ENCODE measurements at places on chromosomes 13 and 19. TPM values are rescaled to one million over a fixed set of nuclear protein-coding genes. Genes with fewer than 3 reads are reported as not detected.

Gene CLC
- polyA plus RNA-seq: not detected

Gene CGB8
- polyA plus RNA-seq: not detected

Gene SLC10A2
- polyA plus RNA-seq: not detected

Gene ZNF576
- 13.6 TPM for polyA plus RNA-seq

Gene ZNF761
- polyA plus RNA-seq: 12.0 TPM

Gene PLIN4
- 0.04 TPM for polyA plus RNA-seq

Gene PHLDB3
- 2.2 TPM for polyA plus RNA-seq

Gene LPAR2
- polyA plus RNA-seq: 7.4 TPM

Gene RYR1
- polyA plus RNA-seq: not detected

Gene FUT3
- polyA plus RNA-seq: not detected

Gene DMAC2
- 58.2 TPM for polyA plus RNA-seq

Gene S1PR4
- polyA plus RNA-seq: 307 TPM

Gene SIGLEC5
- polyA plus RNA-seq: not detected

Gene TNNT1
- not detected for polyA plus RNA-seq

DNA sequence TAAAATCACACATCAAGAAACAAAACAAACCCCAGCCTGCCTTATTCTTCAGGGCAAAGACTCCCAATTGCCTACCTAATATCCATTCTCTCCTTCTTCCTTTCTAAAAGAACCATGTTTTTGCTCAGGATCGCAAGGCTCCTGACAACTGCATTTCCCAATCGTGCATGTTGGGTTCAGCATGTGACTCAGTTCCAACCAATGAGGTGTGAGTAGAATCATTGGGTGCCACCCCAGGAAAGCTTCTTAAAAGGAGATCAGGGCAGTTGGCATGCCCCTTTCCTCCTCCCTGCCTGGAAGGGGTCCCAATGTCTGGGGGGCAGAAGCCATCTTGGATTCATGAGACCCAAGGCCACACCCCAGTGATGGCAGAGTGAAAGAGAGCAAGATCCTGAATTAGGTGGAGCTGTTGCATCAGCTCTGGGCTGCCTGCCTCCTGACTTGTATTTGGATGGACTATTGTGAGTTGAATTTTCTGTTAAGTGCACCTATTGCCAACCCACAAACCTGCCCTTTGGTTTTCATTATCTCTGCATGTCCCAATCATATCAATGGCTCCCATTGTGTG is 26.0 kb upstream of the UBAC2 start:
- no peak for DNase-seq

- DNase-seq: peak; percentile 98
These were observed at the start of gene TMEM259 for GRCh38 chr19:1020868-1021425. TSS of gene TMEM259 (minus strand) at chr19:1021123. CDS start at chr19:1020996, 127 bp downstream.

DNA sequence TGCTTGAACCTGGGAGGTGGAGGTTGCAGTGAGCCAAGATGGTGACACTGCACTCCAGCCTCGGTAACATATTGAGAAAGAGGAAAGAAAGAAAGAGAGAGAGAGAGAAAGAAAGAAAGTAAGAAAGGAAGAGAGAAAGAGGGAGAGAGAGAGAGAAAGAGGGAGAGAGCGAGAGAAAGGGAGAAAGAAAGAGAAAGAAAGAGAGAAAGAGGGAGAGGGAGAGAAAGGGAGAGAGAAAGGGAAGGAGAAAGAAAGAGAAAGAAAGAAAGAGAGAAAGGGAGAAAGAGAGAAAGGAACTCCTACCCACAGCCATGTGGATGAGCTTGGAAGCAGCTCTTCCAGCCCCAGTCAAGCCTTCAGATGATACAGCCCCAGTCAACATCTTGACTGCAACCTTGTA is 46.7 kb downstream of the ZNRF4 start:
- no peak for DNase-seq

- DNase-seq: no peak
These were observed 14.3 kb downstream of the BCKDHA start for GRCh38 chr19:41411968-41412265.

GRCh38 chr13:88978607-88979006 is 1307.4 kb downstream of the SLITRK5 start:
- DNase-seq: no peak

GRCh38 chr13:23050126-23050525 is 130.7 kb upstream of the SGCG start:
- no peak for DNase-seq

DNA sequence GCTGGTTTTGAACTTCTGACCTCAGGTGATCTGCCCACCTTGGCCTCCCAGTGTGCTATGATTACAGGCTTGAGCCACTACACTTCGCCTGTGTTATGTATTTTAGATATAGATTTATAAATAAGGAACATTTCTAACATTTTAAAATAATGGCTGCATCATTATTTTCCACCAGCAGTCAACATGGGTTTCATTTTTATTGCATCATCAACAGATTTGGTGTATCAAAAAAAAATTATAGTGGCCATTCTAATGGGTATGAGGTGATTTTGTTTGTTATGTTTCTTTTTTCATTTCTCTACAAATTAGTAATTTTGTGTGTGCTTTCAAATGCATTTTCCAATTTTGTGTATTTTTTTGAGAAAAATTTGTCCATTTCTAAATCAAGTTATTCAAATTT is 16.2 kb upstream of the ZNF93 start:
- DNase-seq: no peak

- DNase-seq: no peak
These were observed 17.0 kb downstream of the KLHL26 start for GRCh38 chr19:18653853-18654252.

- DNase-seq: no peak
These were observed 888.6 kb downstream of the DIAPH3 start for GRCh38 chr13:59274958-59275727.

DNA sequence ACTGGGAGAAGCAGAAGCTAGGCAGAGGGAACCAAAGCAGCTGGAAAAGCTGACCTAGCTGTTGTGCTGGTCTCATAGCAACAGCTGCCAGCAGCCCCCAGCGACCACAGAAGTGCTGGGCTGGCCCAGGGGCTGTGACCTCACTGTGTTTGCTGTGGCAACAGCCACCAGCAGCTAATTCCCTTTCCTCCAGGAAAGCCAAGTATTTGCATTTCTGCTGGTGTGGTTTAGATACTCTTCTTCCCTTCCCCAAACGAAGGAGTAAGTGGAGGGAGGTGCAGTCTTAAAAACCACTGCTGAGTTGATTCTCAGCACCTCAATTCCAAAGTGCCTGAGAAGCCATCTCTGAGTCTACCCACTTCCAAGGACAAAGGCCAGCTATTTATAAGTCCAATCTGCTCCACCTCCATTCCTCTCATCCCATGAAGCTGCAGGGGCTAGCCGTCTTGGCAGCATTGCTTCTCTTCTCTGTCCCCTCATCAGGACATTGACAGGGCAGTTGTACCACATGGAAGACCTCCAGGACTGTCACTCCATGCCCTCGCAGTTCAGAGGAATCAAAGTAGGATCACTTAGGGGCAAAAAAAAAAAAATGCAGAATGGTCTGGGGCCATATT is 11.5 kb upstream of the CCDC97 start:
- DNase-seq: peak; percentile 48

DNA sequence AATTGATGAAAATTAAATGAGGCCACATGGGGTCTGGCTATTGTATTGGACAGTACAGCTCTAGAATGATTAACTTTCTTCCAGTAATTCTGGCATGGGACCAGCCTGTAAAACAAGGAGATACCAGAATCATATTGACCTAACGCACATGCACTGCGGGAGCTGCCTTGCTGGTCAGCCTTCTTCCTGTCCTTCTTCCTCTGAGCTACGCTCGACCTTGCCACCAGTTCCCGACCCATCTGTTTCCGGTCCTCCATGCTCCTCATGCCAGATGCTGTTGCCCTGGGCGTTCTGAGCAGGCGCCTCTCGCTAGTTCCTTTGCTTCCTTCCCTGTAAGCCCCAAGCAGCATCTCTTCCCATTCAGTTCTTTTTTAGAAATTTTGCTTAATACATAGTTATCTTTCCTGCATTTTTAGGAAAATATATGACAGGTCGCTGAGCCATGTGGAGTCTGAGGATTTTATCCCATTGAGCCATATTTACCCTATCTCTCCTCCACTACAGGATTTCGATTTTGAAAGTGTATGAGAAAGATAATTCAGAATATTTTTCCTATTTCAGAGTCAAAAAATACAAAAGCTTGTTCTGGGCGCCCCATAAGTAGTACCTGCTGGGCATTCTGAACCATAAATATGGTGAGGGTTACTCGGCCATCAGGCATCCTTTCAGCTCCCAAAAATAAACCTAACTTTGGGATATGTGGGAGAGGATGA is 38.6 kb downstream of the TNFRSF19 start:
- no peak for DNase-seq

DNA sequence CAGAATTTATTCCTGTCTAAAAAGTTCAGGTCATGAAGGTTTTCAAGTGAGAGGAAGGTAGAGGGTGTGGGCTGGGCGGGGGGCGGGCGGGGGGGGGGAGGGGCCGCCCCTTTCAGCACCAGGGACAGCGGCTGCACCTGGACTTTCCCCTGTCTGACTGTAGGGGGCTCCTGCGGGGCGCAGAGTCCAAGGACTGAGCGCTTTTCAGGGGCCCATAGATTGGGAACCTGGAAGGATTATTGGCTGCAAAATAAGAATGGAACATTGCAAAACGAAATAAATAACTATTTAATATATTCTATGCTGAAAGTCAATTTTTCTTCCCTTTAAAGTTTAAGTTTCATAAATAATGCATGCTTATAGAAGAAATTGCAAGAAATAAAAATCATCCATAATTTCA is 8.9 kb upstream of the CYP4F3 start:
- DNase-seq: no peak

DNA sequence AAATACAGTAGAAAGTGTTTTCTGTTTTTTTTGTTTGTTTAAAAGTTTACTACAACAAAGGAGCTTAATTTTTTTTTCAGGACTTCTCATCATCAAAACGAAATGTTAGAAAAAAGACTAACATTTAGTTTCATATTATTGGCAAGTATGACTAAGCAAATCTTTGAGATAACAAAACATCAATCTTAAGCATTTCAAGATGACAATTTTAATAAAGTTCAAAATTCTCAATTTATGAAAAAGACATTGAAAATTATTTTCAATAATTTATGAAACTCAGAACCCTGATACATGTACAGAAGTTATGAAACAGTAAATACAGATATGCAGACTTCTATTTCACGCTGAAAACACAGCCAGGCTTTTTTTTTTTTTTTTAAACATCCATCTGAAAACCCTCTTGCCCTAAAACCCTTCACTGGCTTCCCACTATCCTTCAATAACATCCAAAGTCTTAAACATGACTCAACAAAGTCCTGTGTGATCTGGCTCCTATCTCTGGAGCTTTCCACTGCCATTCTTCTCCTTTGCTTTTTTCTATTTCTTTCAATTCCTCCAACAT is 3.9 kb downstream of the RBM26 start:
- no peak for DNase-seq

DNA sequence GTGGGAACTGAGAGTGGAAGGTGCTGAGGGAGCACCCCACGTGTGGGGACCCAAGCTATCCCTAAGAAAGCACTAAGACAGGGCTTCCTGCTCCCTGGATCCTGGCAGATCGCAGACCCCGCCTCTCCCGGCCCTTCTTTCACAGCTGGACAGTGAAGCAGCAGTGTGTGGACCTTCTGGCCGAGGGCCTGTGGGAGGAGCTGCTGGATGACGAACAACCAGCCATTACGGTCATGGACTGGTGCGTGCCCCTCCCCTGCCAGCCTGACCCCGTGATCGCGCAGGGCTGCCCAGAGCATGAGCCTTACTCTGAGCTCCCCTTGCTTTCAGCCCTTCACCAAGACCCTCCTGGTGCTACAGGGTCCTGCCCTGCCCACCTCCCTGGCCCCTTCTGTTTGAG is 2.3 kb downstream of the NCCRP1 start:
- DNase-seq: no peak

- no peak for DNase-seq
These were observed 174.6 kb downstream of the SUCLA2 start for GRCh38 chr13:47826471-47826870.

DNA sequence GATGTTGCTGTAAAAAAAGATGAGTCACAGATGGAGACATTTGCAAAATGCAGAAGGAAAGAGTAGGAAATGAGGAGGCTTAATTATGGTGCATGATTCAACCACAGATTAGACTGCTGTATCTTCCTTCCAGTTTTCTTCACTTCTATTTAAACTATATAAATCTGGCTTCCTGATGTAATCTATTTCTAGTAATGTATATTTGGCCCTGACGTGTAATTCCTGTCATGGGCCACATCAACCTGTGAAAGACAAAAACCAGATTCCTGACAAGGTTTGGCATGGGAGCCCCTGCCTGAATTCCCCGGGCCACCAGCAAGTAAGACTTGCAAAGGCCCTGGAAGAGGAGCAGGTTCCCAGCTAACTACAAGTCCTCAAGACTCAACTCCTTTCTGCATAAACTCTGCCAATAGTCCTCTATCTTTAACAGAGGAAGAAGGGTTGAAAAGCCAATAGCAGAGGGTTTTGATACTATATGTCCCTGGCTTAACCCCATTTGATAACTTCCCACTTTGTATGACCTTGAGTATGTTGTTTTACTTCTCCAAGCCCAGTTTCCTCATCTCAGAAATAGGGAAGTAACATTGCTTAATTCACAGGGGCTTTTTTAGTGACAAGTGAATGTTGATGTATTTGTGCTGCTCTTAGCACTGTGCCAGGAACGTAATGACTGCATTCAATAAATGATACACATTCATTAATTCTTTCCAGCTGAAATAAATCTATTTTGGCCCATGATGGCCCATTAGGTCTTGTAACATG is 172.7 kb downstream of the SPRY2 start:
- no peak for DNase-seq

DNA sequence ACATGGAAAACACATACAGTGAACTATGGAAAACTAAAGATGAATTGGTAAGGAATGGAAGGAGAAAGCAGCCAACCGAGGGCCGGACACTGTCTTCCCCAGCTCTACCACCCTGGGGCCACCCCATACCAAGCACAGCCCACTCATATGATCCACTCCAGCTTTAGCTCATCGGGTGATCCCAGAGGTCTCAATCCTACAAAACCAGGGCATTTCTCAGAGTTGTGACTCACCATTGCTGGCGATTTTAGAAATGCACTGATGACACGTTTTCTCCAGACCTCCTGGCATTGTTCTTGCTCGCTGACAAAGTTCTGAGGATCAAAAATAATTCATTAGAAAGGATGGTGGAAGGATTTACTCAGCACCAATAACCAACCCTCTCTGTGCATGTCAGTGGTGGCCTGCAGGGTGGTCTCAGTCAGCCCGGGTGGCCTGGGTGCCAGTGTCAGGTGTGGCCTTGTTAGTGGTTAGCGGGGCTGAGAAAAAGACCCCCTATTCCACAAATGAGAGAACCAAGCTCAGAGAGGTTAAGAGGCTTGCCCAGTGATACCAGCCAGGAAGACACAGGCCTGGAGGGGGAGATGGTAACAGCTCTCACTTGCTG is 6.6 kb downstream of the TMEM272 start:
- no peak for DNase-seq

DNA sequence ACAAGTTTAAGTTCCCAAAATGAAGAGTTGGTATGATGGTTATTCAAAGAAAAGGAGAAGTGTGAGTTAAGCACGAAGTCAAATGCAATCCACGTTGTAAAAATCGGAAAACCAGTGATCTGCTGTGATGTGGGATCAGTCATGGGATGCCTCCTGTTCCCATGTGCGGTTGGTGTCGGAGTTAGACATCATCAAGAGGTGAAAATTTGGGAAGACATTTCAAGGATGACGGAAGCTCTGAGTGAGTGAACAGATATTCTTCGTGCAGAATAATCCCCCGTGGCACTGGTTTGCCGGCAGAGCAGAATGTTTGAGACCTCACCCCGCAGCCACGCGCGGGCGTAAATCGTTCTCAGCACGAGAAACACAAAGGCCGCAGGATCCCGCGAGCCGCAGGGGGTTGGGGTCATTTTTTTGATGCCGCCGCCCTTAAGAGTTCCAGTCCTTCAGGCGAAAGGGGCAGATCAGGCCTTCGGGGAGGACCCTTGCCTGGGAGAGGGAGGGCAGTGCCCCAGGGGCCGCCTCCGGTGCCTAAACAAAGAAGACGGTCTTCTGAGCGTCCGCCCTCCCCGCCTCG is 13.7 kb upstream of the SOX1 start:
- no peak for DNase-seq

- no peak for DNase-seq
These were observed 233.5 kb upstream of the SERP2 start for GRCh38 chr13:44140146-44140545.
